Activated T-cell treated with anti-CD3 and anti-CD28 coated beads for 4 hours (primary cell): ENCODE measurements at places on chromosomes 13 and 19.

- DNase-seq: no peak
These were observed 8.2 kb downstream of the PROZ start for GRCh38 chr13:113166681-113167080.

GRCh38 chr19:33465834-33466233, 55.8 kb downstream of the PEPD start:
- no peak for DNase-seq

DNA sequence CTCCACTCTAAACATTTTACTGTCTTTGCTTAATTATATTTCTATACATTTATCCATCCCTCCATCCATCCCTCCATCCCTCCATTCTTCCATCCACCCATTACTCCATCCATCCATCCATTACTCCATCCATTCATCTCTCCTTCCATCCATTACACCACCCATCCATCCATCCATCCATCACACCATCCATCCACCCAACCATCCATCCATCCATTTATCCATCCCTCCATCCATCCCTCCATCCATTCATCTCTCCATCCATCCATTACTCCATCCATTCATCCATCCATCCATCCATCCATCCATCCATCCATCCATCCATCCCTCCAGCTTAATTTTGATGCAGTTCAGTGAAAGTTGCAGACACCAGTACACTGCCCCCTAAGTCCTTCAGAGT, 5.0 kb upstream of the HIF3A start:
- DNase-seq: no peak

DNA sequence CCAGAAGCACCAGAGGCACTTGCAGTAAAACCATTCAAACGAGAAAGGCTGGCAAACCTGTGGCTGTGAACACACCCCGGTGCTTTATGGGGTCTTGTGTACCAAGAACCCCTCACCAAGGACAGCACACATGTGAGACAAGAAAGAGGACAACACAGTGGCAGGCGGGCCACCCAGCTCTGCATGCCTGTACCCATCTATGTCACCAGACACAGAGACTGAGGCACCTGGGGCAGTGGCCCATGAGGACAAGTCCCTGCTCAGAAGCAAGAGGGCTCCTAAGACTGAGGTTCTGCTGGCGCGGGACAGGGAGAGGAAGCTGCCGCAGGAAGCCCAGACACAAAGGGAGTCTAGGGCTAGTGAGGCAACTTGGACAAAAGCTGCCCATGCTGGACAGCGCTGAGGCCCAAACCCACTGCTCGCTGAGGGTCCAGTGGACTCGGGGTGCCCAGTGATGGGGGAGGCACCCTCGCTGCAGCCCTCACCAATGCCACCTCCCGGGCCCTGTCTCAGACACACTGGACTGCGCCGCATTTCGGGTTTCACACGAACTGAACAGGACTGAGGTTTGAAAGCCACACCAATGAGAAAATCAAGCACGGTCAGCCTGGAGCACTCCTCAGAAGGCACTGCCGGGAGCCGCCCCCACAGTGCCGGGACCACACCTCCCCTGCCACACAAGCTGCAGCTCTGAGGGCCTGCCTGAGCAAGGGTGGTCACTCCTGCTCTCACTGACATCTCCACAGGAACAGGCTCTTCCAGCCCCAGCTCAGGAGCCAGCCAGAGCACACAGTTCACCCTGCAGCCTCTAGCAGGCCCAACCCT, 232.7 kb downstream of the TUBA3C start:
- no peak for DNase-seq

- DNase-seq: no peak
These were observed 59.1 kb downstream of the AKAP11 start for GRCh38 chr13:42331009-42331408.
